ENCODE measurements at places on chromosomes 6 and 20. TPM values are rescaled to one million over a fixed set of nuclear protein-coding genes. Genes with fewer than 3 reads are reported as not detected.

CLIC5 gene
- total RNA-seq, result 7.4 TPM

CLDN20 gene
- total RNA-seq, result not detected

SLC17A1 gene
- not detected for total RNA-seq

TNFRSF21 gene
- not detected for total RNA-seq

ZNF165 gene
- 0.40 TPM for total RNA-seq

IMPG1 gene
- total RNA-seq, result not detected

- no peaks in the 10 kb centered on the region for H3K4me1 ChIP-seq
- H3K4me3 ChIP-seq, result no peak overlapping the region
- DNase-seq, result no peak
- no peaks in the 10 kb centered on the region for H3K27me3 ChIP-seq
Measured at GRCh38 chr20:19301142-19301541, 88.7 kb downstream of the SLC24A3 start.

GRCh38 chr6:12956991-12957320 is 240.4 kb downstream of the PHACTR1 start:
- H3K27ac ChIP-seq, result no peak overlapping the region
- H3K4me1 ChIP-seq, result peaks cover 20% of the 10 kb centered on the region
- no peak for DNase-seq
- peaks cover 38% of the 10 kb centered on the region for H3K27me3 ChIP-seq
- peak overlapping the region; percentile 80 for H3K4me3 ChIP-seq

GRCh38 chr6:160735523-160735922 is 33.5 kb downstream of the PLG start:
- no peaks in the 10 kb centered on the region for H3K36me3 ChIP-seq
- no peak overlapping the region for H3K4me3 ChIP-seq
- peaks cover 3% of the 10 kb centered on the region for H3K4me1 ChIP-seq
- peaks cover 3% of the 10 kb centered on the region for H3K27me3 ChIP-seq
- H3K27ac ChIP-seq, result no peak overlapping the region

DNA sequence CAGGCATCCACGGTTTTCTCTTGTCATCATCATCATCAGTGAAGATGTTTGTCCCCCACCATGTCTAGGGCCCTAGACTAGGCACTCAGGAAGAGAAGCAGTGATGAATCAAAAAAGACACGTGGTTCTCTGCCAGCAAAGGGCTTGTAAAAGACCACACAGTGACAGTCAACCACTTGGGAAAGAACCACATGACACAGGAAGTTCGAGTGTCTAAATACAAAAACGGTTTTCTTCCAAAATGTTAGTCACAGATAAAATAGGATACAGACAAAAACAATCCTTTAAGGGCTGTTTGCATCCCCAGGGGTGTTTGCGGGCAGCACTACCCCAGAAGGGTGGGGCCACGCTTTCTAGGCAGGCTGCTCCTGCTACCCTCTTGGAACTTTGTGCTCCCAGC is 356.8 kb upstream of the AGPAT4 start:
- H3K27ac ChIP-seq, result no peak overlapping the region
- no peak overlapping the region for H3K4me3 ChIP-seq
- H3K27me3 ChIP-seq, result no peaks in the 10 kb centered on the region
- DNase-seq, result no peak
- H3K4me1 ChIP-seq, result no peaks in the 10 kb centered on the region

GRCh38 chr6:48978016-48978415 is 485.0 kb downstream of the MMUT start:
- no peak for DNase-seq
- no peaks in the 10 kb centered on the region for H3K4me1 ChIP-seq
- H3K36me3 ChIP-seq, result no peaks in the 10 kb centered on the region
- H3K27me3 ChIP-seq, result no peaks in the 10 kb centered on the region
- no peak overlapping the region for H3K27ac ChIP-seq

DNA sequence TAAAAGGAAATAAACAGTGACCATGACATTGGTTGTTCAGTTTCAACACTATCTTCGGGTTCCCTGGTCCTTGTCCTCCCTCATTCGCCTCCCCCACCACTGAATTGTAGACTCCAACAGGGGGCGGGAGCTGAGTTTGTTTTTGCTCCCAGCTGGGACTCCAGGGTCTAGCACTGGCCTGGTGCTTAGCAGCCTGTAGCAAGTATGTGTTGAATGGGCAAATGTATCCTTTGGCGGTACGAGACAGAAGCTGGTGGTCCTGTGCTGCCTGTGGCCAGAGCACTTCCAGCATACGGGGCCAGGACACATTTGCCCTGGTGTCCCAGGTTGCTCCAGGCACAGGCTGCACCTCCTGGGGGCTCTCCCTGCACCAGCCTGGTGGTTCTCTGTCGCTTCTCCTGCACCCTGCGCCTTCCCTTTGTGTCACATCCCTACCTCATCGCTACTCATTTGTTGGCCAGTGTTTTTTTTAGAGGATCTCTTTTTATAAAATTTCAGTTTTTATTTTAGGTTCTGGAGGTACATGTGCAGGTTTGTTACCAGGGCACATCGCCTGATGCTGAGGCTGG is 40.1 kb downstream of the PHACTR3 start:
- no peaks in the 10 kb centered on the region for H3K4me1 ChIP-seq
- no peaks in the 10 kb centered on the region for H3K27me3 ChIP-seq
- H3K36me3 ChIP-seq, result no peaks in the 10 kb centered on the region
- no peak overlapping the region for H3K27ac ChIP-seq

DNA sequence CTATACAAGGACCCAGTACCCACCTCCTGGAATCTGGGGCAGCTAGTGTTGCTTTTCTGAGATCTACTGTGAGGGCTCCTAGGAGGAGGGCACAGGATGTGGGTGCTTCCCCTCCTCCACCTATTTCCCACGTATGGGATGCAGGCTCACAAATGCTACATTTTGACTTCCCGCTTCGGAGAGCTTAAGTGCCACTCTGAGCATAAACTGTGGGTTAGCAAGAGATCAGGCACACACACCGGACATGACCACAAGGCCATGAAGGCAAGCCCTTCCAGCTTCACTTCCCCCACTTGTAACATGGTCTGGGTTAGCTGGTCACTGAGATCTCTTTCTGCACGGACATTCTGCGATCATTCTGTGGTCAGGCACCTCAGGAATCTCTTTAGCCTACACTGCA is 15.7 kb upstream of the TGM3 start:
- H3K27me3 ChIP-seq, result peaks cover 23% of the 10 kb centered on the region
- no peak overlapping the region for H3K4me3 ChIP-seq
- H3K4me1 ChIP-seq, result no peaks in the 10 kb centered on the region

- no peaks in the 10 kb centered on the region for H3K4me1 ChIP-seq
- no peak overlapping the region for H3K4me3 ChIP-seq
- H3K36me3 ChIP-seq, result no peaks in the 10 kb centered on the region
- no peak overlapping the region for H3K27ac ChIP-seq
- no peaks in the 10 kb centered on the region for H3K27me3 ChIP-seq
- no peak for DNase-seq
Measured at GRCh38 chr6:20056350-20056992, 155.8 kb downstream of the MBOAT1 start.

- no peak overlapping the region for H3K4me3 ChIP-seq
- H3K27me3 ChIP-seq, result no peaks in the 10 kb centered on the region
- DNase-seq, result no peak
- H3K36me3 ChIP-seq, result no peaks in the 10 kb centered on the region
- no peaks in the 10 kb centered on the region for H3K4me1 ChIP-seq
Measured at GRCh38 chr20:55777641-55778040, 227.7 kb downstream of the CBLN4 start.

GRCh38 chr6:33860706-33861474 is 57.1 kb upstream of the MLN start:
- no peak overlapping the region for H3K4me3 ChIP-seq
- peaks cover 36% of the 10 kb centered on the region for H3K27me3 ChIP-seq
- peaks cover 73% of the 10 kb centered on the region for H3K4me1 ChIP-seq
- H3K36me3 ChIP-seq, result peaks cover 3% of the 10 kb centered on the region
- peak; percentile 71 for DNase-seq

- H3K27ac ChIP-seq, result no peak overlapping the region
- no peaks in the 10 kb centered on the region for H3K4me1 ChIP-seq
- DNase-seq, result no peak
- no peaks in the 10 kb centered on the region for H3K27me3 ChIP-seq
Measured at GRCh38 chr20:6583134-6583738, 184.2 kb upstream of the BMP2 start.

DNA sequence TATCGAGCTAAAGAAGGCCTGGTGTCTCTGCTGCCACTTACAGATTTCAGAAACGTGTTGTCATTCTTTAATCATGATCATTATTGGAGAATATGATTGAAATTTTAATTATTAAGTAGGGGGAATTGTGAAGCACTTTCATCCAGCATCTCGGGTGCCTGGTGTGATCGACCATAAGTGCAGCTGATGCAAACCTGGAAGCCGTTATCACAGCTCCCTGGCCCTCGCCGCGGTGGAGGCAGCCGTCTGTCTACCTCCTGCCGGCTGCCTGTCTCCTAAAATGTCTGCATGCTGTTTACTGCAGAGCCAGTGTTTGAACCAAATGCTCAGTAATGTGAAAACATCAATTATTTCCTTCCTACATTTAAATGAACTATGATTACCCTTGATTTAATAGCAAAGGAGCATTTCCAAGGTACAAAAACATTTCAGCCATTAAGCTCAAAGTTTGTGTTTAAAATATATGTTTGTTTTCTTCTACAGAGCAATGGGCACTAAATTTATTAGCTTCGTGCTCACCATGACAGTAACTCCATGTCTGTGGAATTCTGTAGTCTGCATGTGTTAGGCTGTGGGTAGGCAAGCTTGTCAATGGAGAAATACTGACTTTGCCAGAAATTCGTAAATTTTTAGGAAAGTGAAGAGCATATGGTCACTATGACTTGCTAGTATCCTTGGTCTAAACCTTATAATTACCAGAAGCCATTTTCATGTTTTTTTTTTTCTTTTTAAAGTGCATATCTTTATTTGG is 184.5 kb upstream of the AGPAT4 start:
- no peak overlapping the region for H3K4me3 ChIP-seq
- peaks cover 22% of the 10 kb centered on the region for H3K4me1 ChIP-seq
- no peaks in the 10 kb centered on the region for H3K36me3 ChIP-seq
- no peaks in the 10 kb centered on the region for H3K27me3 ChIP-seq
- H3K27ac ChIP-seq, result no peak overlapping the region

DNA sequence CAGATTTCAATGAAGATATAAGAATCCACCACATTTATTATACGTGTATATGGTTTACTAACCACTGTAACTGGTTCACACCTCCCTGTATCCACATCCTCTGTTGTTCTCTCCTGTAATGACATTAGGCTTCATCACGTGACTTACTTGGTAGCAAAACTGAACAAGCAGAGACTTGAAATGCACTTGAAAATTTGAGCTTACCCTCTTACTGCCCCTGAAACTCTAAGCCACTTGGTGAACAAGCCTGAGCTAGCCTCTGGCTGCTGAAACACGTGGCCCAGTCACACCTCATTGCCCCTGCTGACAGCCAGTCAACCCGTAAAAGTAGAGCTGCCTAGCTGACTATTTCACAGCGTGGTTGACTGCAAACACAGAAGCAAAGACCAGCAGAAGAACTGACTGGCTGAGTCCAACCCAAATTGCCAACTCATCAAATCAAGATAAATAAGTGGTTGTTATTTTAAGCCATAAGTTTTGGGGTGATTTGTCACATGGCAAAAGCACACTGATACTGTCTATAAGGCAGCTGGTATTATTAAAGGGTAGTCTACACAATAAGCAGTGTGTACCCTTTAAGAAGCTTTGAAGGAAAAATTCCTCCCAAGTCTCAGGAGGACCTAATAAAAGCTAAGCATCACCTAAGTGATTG is 109.0 kb downstream of the RALGAPA2 start:
- peak overlapping the region; percentile 62 for H3K27ac ChIP-seq
- H3K4me3 ChIP-seq, result no peak overlapping the region
- peaks cover 16% of the 10 kb centered on the region for H3K4me1 ChIP-seq
- DNase-seq, result peak; percentile 29

GRCh38 chr20:653590-654416 is 803 bp upstream of the SRXN1 start:
- H3K27ac ChIP-seq, result peak overlapping the region; percentile 29
- H3K27me3 ChIP-seq, result peaks cover 26% of the 10 kb centered on the region
- H3K36me3 ChIP-seq, result peaks cover 13% of the 10 kb centered on the region
- peaks cover 25% of the 10 kb centered on the region for H3K4me1 ChIP-seq

DNA sequence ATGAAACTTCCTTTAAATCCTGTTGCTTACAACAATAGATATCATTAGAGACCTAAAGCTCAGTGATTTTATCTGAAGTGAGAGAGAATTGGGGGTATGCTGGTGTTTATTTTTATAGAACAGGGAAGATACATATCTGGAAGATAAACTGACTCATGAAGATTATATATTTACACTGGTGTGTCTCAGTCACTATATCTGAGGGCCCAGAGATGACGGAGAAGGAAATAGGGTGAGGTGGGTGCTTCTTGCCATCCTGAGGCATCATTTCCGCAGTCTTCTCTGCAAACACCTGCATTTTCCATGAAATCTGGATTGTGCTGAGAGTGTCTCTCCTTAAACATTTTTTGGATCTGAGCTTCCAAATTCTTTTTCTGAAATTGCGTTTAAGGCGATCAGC is 5.9 kb upstream of the PLCB1 start:
- peaks cover 34% of the 10 kb centered on the region for H3K27me3 ChIP-seq
- no peak overlapping the region for H3K4me3 ChIP-seq
- H3K4me1 ChIP-seq, result peaks cover 5% of the 10 kb centered on the region
- no peaks in the 10 kb centered on the region for H3K36me3 ChIP-seq
- DNase-seq, result no peak

- H3K4me3 ChIP-seq, result no peak overlapping the region
- no peaks in the 10 kb centered on the region for H3K27me3 ChIP-seq
- no peak for DNase-seq
- H3K36me3 ChIP-seq, result peaks cover 80% of the 10 kb centered on the region
- peak overlapping the region; percentile 79 for H3K27ac ChIP-seq
- H3K4me1 ChIP-seq, result peaks cover 63% of the 10 kb centered on the region
Measured at GRCh38 chr20:48740292-48740649, 87.5 kb downstream of the PREX1 start.

GRCh38 chr6:52672412-52673025 is 1.6 kb downstream of the TMEM14A start:
- peaks cover 47% of the 10 kb centered on the region for H3K4me1 ChIP-seq
- peaks cover 15% of the 10 kb centered on the region for H3K36me3 ChIP-seq
- DNase-seq, result no peak
- H3K27ac ChIP-seq, result no peak overlapping the region
- peak overlapping the region; percentile 9 for H3K4me3 ChIP-seq

DNA sequence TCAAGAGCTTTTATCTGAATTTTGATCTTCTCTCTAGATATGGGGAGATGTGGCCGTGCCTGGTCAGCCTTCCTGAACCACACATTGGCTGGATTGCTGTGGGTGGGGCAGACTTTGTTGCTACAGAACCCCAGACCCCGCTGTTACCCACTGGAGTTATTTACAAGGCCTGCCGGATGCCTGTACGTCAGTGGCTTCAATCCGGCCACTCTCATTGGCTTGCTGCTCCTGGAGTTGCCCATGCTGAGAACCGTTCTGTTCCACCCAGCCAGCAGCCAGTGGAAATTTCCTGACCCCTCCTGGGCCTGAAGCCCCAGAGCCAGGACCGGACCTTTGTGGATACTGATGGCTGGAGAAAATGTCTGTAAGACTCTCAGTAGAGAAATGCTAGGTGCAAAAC is 101.9 kb downstream of the TFAP2C start:
- peaks cover 7% of the 10 kb centered on the region for H3K27me3 ChIP-seq
- no peak for DNase-seq
- no peaks in the 10 kb centered on the region for H3K36me3 ChIP-seq
- H3K4me3 ChIP-seq, result no peak overlapping the region
- H3K27ac ChIP-seq, result no peak overlapping the region
- no peaks in the 10 kb centered on the region for H3K4me1 ChIP-seq

- H3K36me3 ChIP-seq, result no peaks in the 10 kb centered on the region
- no peak overlapping the region for H3K4me3 ChIP-seq
- no peak for DNase-seq
- no peaks in the 10 kb centered on the region for H3K27me3 ChIP-seq
- no peak overlapping the region for H3K27ac ChIP-seq
Measured at GRCh38 chr20:18853216-18853615, 39.6 kb downstream of the SCP2D1 start.
